ENCODE measurements at places on chromosomes 4 and X. TPM values are rescaled to one million over a fixed set of nuclear protein-coding genes. Genes with fewer than 3 reads are reported as not detected.
A peak's percentile ranks its signal among the peaks of the same experiment; 100 is the strongest.

The H2BW2 gene
- total RNA-seq, result not detected

The CLGN gene
- 0.15 TPM for total RNA-seq

The MAGEA11 gene
- total RNA-seq, result not detected

The MAGEC2 gene
- not detected for total RNA-seq

The RPS6KA6 gene
- total RNA-seq, result 0.61 TPM

- no peak for DNase-seq
- no peak overlapping the region for H3K27ac ChIP-seq
- H3K36me3 ChIP-seq, result no peaks in the 10 kb centered on the region
- H3K27me3 ChIP-seq, result no peaks in the 10 kb centered on the region
- H3K4me3 ChIP-seq, result no peak overlapping the region
These were observed 66.1 kb upstream of the IL15 start for GRCh38 chr4:141570290-141570689.

DNA sequence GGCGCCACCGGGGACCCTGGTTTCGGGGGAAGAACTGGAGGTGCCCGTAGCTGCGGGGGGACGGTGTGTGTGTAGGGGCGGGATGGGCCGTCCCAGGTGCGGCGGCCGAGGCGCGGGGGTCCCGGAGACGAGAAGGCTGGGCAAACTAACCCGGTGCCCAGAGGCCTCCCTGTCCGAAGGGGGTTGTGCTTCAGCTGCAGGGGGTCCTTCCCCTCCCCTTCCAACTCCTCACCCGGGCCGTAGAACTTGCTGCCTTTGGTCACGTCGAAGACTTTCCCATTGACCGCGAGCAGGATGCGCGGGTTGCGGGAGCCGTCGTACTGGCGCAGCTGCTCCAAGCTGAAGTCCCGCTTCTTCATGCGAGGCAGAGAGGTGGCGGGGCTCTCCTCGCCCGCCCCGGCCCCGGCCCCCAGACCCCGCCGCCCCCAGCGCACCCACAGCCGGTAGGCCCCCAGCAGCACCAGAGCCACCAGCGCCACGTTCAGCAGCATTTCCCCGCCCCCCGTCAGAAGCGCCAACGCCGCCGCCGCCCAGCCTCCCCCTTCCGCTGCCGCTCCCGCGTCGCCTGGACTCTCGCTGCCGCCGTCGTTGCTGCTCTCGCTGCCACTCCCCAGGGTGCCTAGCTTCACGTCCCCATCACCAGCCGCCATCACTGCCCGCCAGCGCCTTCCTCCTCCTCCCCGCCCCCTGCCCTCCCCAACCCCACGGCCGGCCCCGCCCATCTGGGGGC, at the start of gene PGRMC2:
Gene PGRMC2, minus strand, starts transcription at position 673 of the 730 bp plus-strand sequence. Its CDS starts 23 bp downstream, at position 650.
- peak within 1 kb of the TSS; percentile 88 for H3K27ac ChIP-seq
- H3K27me3 ChIP-seq, result no peaks in the 10 kb centered on the region
- peak within 1 kb of the TSS; percentile 90 for H3K4me3 ChIP-seq
- no peaks in the 10 kb centered on the region for H3K36me3 ChIP-seq
- H3K4me1 ChIP-seq, result peaks cover 23% of the 10 kb centered on the region

GRCh38 chr4:53490965-53491622, 100.2 kb downstream of the LNX1 start:
- peak; percentile 5 for DNase-seq
- no peaks in the 10 kb centered on the region for H3K36me3 ChIP-seq
- H3K27ac ChIP-seq, result no peak overlapping the region

DNA sequence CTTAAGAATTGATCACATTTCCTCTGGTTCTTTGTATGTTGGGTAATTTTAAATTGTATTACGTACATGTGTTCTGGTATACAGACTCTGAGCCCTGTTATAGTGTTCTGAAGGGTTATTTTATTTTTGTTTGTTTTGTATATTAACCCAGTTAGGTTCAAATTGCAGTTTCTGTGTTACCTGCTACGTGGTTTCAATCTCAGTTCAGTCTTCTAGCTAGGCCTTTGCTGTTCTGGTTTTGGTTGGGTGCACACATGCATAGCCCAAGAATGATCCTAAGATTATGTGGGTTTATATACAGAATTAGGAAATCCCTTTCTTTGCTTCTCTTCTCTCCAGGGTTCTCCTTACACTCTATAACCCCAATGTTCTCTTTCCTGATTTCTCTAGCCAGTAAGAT, 161.0 kb downstream of the PPP1R2C start:
- H3K4me1 ChIP-seq, result peaks cover 14% of the 10 kb centered on the region
- DNase-seq, result no peak

DNA sequence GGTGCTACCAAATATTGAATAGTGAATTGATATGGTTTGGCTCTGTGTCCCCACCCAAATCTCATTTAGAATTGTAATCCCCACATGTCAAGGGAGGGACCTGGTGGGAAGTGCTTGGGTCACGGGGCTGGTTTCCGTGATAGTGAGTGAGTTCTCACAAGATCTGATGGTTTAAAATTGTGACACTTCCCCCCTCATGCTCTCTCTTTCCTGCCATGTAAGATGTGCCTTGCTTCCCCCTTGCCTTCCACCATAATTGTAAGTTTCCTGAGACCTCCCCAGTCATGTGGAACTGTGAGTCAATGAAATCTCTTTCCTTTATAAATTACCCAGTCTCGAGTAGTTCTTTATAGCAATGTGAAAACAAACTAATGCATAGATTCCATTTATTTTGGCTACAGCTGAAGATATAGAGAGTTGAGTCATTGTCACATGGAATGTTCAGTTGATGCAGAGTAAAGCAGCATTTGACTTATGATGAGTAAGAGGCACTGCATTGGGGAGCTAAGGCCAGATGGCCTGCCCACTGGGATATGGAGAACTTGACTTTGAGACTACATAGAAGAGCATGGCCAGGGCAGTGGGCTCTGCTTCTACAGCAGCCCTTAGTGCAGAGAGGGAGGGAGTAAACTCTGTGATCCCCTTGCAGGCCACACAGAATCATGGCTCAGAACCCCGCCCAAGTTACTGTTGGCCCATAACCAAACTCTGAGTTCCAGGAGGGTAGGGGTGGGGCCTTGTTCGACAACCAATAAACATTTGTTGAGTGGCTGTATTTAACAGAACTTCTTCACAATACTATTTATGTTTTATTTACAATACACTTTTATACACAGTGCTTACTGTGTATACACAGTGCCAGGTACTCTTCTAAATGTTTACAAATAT, 34.2 kb downstream of the RAI2 start:
- H3K4me3 ChIP-seq, result no peak overlapping the region
- no peaks in the 10 kb centered on the region for H3K27me3 ChIP-seq
- H3K36me3 ChIP-seq, result no peaks in the 10 kb centered on the region
- H3K27ac ChIP-seq, result no peak overlapping the region
- H3K4me1 ChIP-seq, result no peaks in the 10 kb centered on the region
- no peak for DNase-seq

DNA sequence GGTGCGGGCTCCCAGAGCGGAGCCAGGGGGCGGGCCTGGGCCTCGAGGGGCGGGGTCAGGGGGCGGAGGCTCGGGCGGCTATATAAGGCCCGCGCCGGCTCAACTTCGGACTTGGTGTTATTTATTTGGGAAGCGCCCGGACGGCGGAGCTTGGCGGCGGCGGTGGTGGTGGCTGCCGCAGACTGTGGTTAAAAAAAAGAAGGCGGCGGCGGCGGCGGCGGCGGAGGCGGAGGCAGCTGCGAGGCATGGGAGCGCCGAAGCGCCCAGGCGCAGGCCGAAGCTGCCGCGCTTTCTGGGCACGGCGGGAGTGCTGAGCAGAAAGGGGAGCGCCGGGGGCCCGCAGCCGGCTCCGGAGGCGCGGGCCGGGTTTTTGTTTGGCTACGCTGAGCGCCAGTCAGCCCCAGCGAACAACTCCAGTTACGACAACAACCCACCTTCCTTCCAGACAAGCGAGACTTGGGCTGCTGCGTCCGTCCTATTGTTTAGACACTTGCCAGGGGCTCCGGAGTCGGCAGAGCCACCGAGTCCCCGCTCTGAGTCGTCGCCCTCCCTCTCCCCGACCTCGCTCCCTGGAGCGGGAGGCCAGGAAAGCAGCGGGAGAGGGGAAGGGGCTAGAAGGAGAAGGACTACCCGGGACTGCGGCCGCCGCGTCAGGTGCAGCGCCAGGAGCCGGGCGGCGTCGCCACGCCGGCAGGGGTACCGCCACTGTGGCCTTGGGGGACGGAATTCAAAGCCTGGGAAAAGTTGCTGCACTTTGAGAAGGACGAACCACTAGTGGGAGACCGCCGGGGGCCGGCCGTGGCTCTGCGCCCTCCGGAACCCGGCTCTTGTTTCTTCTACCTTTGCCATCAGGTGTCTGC, at the start of gene SLIT2:
Gene SLIT2, plus strand, starts transcription at position 110 of the 860 bp plus-strand sequence. CDS start 1,911 bp downstream, outside the sequence.
- H3K4me1 ChIP-seq, result peaks cover 12% of the 10 kb centered on the region
- peaks cover 28% of the 10 kb centered on the region for H3K27me3 ChIP-seq
- DNase-seq, result peak; percentile 11
- no peak within 1 kb of the TSS for H3K27ac ChIP-seq
- no peaks in the 10 kb centered on the region for H3K36me3 ChIP-seq

DNA sequence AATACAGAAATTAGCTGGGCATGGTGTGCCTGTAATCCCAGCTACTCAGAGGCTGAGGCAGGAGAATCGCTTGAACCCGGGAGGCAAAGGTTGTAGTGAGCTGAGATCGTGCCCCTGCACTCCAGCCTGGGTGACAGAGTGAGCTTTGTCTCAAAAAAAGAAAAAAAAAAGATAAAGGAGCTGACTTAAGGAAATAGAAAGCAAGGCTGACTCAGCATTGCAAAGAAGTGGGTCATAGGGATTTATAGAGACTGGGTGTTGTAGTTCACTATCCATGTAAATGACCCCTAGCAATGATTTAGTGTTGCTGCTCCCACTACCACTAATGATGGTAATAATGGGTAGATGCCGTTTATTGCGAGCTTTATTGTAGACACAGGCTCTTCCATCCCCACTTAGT, 47.6 kb downstream of the ADD1 start:
- no peaks in the 10 kb centered on the region for H3K4me1 ChIP-seq
- H3K27me3 ChIP-seq, result no peaks in the 10 kb centered on the region
- peaks cover 17% of the 10 kb centered on the region for H3K36me3 ChIP-seq
- no peak overlapping the region for H3K4me3 ChIP-seq
- H3K27ac ChIP-seq, result no peak overlapping the region

DNA sequence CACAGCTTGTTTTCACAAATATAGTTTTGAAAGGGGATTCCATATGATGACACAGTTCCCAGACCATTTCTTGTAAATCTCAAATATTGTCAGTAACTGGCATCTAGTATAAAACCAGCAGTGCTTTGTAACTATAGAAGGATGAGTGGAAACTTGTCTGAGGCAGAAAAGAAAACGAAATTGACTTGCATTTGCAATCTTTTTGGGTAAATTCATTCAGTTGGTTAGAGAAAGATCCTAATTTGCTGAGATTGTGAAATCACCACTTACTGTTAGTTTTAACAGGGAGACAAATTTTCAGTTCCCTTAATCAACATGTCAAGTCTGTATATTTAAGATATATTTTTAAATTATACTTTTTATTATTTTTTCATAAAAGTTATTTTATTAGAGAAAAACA, 71.5 kb upstream of the VEGFC start:
- no peak overlapping the region for H3K27ac ChIP-seq
- H3K4me1 ChIP-seq, result no peaks in the 10 kb centered on the region
- H3K36me3 ChIP-seq, result no peaks in the 10 kb centered on the region
- H3K27me3 ChIP-seq, result no peaks in the 10 kb centered on the region

DNA sequence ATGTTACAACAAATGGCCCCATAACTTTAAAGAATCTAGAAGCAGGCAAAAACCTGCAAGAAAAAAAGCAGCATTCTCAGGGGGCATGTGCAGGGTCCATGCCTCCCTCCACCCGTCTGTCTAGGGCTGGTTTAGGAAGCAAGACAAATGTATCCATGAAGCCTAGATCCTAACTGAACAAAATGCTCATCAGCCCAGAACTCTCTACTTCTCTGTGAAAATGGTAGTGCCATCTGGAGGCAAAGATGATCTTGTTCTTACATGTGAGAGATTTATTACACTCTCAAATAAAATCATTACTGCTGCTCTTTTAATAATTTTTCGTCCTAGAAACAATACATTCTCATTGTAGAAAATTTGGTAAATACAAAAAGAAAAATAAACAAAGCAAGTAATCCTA, 26.7 kb downstream of the NR3C2 start:
- H3K4me3 ChIP-seq, result no peak overlapping the region
- H3K27me3 ChIP-seq, result no peaks in the 10 kb centered on the region
- H3K36me3 ChIP-seq, result no peaks in the 10 kb centered on the region
- H3K4me1 ChIP-seq, result no peaks in the 10 kb centered on the region

DNA sequence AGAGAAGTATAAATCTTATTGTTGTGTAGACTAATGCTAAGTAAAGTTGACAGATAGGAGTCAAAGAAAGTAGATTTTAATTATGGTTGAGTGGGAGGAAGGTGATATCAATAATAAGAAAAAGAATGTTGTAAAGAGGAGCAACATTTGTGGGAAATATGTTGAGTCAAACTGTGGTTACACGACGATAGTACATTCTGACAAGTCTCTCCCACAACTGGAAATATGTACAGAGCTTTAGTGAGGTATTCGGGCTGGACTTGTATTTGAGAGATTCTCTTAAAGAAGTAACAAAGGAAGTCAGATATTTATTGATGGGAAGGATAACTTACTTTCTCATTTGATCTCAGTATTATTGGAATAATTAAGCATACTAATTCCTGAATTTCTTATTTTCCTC, 525.3 kb upstream of the MAGEB2 start:
- H3K36me3 ChIP-seq, result no peaks in the 10 kb centered on the region
- no peaks in the 10 kb centered on the region for H3K27me3 ChIP-seq
- H3K4me1 ChIP-seq, result no peaks in the 10 kb centered on the region
- H3K4me3 ChIP-seq, result no peak overlapping the region
- no peak for DNase-seq

DNA sequence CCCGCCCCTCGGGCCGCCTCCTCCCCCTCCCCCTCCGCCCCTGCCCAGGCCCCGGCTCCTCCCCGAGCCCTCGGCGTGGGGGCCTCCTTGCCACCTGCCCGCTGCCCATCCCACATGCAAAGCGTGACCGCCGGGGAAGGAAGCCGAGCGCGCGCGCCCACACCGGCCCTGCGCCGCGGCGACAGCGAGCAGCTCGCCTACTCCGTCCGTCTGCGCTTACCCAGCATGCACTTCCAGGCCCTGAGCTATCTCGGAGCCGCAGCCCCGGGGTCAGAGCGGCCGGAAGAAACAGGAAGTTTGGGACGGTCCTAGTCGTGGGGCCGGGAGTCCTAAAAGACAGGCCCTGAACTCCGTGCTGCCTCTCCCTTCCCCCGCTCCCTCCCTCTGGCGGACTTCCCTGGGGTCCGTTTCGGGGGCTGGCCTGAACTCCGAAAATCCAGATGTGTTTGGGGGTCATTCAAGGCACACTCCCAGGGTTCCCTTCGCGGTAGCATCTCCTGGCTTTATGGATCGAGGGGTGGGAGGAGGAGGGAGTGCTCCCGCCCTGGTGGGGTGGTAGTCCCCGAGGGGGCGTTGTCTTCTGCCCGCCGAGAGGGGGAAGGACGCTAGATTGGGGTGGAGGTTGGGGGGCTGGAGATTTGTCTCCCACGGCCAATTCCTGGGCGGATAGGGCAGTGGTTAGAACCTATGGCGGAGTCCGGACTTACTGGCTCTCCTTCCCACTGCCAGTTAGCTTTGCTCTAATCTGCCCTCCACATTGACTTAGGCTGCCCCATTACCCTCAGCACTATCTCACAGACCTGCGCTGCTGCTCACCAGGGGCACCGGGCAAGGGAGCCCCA, 25.0 kb upstream of the BCORL1 start:
- peak; percentile 77 for DNase-seq
- H3K36me3 ChIP-seq, result no peaks in the 10 kb centered on the region
- H3K4me1 ChIP-seq, result peaks cover 40% of the 10 kb centered on the region
- peak overlapping the region; percentile 54 for H3K4me3 ChIP-seq
- no peaks in the 10 kb centered on the region for H3K27me3 ChIP-seq

- no peaks in the 10 kb centered on the region for H3K27me3 ChIP-seq
- H3K27ac ChIP-seq, result no peak overlapping the region
- H3K4me1 ChIP-seq, result no peaks in the 10 kb centered on the region
- H3K36me3 ChIP-seq, result no peaks in the 10 kb centered on the region
- H3K4me3 ChIP-seq, result no peak overlapping the region
- no peak for DNase-seq
These were observed 177.3 kb upstream of the ETNPPL start for GRCh38 chr4:108940149-108940548.

GRCh38 chr4:99180382-99181070, 36.4 kb upstream of the ADH4 start:
- no peak overlapping the region for H3K4me3 ChIP-seq
- no peaks in the 10 kb centered on the region for H3K36me3 ChIP-seq
- no peak overlapping the region for H3K27ac ChIP-seq
- H3K27me3 ChIP-seq, result no peaks in the 10 kb centered on the region
